Trophoblast cell (in vitro differentiated cells and primary cell): ENCODE measurements at places on chromosomes 1 and 21.
A peak's percentile ranks its signal among the peaks of the same experiment; 100 is the strongest.

DNA sequence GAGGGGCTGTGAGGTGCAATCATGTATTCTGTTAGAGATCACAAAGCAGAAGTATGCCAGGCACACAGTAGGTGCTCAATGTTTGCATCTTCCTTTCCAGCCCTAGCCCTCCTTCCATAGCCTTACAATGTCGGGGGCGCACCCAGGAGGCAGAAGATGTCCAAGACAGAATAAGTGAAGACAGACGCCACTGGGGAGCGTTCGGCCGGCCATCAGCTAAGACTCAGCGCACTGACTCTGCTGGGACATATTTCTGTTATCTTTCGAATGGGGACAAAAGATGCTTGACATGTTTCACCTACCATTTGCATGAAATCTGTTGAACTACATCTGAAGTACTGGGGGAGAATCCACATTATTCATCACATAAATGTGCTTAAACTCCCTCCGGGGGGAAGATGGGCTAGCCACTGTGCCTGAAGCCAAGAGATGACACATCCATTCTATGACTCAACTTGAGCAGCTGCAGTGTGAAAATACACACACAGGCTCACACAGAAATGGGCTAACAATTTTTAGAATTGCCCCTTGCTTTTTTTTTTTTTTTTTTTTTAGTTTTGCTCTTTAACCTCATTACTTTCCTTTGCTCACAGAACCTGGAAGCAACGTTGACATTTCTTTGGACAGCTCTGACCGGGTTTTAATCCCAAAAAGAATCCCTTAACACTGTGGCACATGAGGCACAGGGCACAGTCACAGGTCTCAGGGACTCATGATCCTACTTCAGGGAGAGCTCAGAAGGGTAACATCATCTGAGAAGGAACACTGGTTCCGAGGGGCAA, 7.9 kb downstream of the TIAM1 start:
- DNase-seq, result peak; percentile 94

GRCh38 chr1:246971090-246971721, 36.7 kb downstream of the ZNF695 start:
- peak; percentile 84 for DNase-seq

GRCh38 chr1:86914601-86914997, at the start of gene HS2ST1:
Gene HS2ST1, plus strand, starts transcription at chr1:86914635.
- no peak for DNase-seq

DNA sequence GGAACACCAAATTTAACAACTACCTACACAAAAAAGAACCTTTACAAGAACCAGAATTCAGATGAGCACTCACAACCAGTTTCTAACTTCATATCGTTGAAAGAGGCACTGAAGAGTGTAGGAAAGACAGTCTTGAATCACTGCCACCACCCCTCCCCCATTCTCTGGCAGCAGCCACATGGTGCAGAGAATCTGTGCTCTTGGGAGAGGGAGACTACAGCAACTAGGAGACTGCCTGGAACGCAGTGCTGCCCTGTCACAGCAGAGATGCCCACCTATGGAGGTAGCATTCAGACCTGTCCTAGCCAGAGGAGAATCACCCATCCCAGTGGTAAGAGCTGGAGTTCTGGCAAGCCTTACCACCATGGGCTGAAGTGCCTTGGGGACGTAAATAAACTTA, 7.3 kb downstream of the CCN1 start:
- no peak for DNase-seq

- DNase-seq, result no peak
Observed at GRCh38 chr1:46158312-46159281, 16.3 kb upstream of the TSPAN1 start.

- peak; percentile 99 for DNase-seq
Observed at GRCh38 chr1:161082996-161083747, 6.2 kb downstream of the NECTIN4 start.

DNA sequence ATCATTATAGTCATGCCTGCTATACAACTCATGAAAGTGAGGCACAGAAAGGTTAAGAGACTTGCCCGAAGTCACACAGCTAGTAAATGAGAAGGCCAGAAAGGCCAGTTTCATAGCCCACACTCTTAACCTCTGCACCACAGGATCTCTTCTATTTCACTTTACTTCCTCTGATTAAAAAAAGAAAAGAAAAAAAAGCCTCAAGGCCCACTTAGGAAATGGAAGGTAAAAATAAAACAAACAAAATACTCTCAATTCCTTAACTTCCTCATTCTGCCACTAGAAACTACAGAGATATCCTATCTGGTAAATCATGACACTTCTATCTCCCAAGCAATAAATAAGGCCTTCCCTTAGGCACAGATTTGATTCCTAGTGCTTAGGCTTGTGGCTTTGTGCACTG, 7.6 kb upstream of the ENAH start:
- no peak for DNase-seq

- DNase-seq, result no peak
Observed at GRCh38 chr1:180542113-180542837, 16.5 kb upstream of the OVAAL start.

DNA sequence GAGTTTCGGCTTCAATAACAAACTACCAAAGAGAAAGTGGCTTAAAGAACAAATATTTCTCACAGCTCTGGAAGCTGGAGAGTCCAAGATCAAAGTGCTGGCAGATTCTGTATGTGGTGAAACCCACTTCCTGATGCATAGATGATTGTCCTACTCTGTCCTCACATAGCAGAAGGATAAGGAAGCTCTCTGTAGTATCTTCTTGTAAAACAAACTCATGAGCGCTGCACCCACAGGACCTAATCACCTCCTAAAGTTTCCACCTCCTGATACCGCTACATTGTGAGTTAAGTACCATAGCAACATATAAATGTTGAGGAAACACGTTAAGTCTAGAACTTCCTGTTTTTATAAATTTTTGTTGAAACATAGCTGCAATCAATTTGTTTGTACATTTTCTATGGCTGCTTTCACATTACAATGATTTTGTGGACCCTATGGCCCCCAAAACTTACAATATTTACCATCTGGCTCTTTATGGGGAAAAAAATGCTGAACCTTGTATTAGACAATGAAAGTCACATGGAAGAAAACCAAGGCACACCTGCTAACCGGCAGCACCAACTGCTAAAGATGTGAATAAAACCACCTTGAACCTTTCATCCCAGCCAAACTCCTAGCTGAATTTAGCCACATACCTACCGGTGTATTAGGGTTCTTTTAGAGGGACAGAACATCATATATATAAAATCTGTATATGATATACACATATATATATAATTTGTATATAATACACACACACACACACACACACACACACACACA, 1423.4 kb downstream of the NCAM2 start:
- DNase-seq, result no peak

GRCh38 chr1:181711820-181712219, 228.5 kb downstream of the CACNA1E start:
- DNase-seq, result no peak

- peak; percentile 52 for DNase-seq
Observed at GRCh38 chr1:154353460-154353904, 28.2 kb downstream of the ATP8B2 start.
